AG04449 (cell line): ENCODE measurements at places on chromosomes 16 and 17.

- no peak for DNase-seq
Measured at GRCh38 chr17:7552621-7553051, 3.8 kb downstream of the TNFSF12 start.

- no peak for DNase-seq
Measured at GRCh38 chr17:48368352-48368908, 61.6 kb downstream of the SKAP1 start.

DNA sequence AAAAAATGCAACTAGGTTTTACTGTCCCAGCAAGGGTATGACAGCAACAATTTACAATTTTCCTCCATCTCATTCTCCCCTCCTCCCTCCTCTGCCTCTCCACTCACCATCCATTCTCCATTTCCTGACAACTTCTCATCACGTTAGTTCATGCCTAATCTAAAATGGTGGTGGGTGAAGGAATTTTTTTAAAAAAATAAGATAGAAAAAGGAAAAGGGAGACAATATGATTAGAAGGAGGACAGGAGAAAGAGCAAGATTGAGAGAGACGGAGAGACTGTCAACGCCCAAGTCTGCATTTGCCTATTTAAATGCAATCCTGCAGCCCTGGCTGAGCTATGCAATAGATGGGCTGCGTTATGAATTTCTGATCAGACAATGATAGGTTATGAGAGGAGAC, 380.7 kb upstream of the PSMD7 start:
- no peak for DNase-seq

DNA sequence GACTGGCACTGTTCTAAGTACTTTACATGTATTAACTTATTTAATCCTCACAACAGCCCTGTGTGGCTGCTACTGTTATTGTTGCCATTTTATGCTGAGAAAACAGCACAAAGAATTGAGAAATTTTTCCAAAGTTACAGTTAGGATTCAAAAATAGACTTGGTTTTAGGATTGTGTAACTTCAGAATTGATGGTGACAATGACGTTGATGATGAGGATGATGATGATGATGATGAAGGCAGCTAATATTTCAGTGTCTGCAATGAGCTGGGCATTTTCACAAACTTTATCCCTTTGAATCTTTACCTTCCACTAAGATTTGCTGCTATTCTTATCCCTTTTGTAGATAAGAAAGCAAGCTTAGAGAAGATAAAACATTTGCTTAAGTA, 22.1 kb downstream of the PRKCB start:
- no peak for DNase-seq

DNA sequence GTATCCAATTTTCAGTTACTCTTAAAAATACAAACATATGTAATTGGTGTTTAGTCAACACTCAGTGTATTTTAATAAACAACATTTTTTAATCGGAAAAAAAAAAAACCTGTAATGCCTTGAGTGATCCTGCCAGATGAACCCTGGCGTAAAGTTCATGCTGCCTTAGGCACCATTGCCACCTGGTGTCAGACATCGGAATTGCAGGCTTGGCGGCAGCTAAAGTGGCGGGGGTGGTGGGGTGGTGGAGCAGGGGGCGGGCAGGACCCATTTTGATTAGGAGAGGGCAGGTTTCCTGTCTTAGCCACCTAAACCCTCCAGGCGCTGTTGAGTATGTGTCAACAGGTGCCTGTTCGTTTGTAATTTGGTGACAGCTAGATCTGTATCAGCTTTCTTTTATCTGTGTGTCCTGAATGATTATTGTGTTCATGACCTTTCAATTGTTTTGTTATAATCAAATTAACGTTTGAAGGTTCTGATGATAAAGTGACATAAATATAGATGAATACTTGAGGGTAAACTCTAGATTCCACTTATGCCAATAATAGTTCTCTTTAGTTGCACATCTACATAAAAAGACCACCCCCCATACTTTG, 588.7 kb downstream of the CDH13 start:
- DNase-seq, result no peak

- DNase-seq, result no peak
Measured at GRCh38 chr16:57619133-57619605, 9.3 kb upstream of the ADGRG1 start.

DNA sequence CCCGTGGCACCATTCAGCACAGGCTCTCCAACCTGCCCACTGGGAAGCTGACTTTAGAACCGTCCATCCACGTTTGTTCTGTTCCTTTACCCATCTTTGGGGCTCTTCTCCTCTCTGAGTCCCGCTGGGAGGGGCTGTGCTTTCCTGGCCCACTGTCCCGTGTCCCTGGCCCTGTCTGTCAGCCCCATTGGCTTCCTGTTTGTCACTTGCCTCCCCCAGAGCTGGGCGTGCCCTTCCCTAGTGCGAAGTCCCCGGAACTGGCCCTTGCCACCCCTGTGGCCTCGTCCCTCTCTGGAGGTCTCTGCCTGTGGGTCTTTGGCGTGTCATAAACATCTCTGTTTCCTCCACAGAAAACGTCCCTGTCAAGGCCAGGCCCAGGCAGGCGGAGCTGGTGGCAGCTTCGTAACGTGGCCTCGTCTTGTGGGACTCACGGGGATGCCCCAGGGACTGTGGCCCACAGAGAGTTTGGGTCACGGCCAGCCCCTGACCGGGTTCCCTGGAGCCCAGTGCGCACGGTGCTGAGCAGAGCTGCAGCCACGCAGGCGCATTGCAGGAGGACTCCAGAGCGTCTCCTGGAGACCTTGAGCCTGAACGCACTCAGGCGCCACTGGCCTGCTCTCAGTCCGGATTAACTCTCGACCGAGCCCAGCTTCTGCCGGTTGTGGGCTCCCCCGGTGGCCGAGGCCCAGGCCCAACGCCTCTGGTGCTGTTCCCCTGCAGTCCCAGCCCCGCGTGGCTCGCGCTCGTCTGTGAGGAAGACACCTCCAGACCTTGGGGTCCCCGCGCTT, 7.3 kb downstream of the CHMP6 start:
- DNase-seq, result no peak

- DNase-seq, result no peak
Measured at GRCh38 chr16:49695782-49696413, 160.0 kb downstream of the ZNF423 start.

DNA sequence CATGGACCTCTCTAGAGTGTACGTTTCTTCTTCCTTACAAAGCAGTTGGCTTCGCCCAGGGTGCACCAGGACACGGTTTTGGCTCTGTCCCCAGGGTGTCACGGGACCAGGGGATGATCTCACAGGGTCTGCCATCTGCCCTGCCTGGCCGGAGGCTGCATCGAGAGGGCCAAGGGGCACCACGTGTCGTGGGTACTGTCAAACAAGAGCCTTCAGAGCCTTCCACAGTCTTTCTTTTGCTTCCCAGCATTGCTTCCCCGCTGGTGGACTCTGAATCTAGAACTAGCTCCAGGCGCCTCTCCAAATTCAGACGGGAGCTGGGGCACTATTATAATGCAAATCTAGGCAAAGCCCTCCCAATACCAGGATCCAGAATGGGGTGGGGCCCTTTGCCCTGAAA, 47.9 kb downstream of the MAPT start:
- DNase-seq, result no peak

DNA sequence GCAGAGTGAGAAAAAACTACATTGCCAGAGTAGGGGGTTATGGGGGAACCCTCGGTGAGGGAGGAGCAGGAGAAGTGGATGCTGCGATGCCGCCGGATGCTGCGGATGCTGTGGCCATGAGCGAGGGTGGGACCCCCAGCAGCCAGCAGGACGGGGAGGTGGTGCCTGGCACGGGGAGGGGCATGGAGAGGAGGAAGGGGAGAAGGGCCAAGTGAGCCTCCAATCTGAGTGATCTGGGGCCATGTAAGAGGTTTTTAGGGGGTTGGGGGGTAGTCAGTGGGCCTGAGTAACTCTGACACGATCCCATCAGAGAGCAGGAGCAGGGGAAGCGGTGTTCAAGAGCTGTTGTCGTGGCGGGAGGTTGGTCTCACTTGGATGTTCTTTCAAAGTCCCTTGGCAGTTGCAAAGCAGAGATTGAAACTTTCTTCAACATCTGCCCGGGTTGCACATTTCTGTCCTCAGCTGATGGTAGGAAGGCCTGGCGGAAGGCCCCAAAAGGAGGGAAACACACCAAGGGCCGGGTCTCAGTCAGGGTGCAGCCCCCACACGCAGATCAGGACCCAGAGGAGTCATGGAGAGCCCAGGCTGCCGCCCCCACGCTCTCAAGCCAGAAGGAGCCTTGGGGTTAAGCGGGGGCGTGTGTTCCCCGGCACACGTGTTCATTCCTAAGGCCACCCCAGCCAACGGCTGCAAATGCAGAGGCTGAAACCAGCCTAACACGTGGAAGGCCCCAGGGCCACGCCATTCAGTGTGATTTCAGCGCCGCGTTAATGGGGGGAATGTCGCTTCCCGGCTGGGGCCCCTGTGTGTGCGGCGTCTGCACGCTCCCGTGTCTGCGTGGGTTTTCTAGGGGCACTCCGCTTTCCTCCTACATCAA, 81.7 kb downstream of the ZDHHC7 start:
- no peak for DNase-seq

DNA sequence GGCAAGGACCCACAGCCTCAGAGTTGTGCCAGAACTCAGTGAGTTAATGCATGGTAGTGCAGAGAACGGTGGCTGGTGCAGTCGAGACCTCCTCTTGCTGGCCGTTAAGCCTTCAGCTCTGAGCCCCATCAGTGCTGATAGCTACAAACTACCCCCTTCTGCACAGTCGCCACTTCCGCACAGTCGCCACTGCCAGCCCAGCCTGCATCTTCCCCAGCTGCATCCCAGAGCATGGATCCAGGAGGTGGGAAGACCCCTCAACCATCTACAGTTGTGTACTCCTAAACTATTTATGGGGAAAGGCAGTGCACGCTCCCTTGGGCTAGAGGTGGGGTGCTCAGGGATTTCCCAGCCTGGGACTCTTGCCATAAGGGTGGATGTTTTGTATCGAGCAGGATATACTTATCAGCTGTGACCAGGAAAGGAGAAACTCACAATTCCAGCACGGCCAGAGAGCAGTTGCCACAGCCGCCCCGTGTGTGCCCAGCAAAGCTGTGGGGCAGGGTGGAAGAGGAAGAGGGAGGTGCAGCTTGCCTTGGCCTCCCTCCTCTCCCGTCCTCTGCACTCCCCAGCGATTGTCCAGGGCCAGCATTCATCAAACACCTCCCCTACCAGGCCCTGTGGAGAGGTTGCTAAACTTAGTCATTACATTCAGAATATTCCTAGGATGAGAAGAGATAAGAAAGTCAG, 49.5 kb upstream of the CMIP start:
- no peak for DNase-seq

- DNase-seq, result no peak
Measured at GRCh38 chr16:77951788-77952187, 70.6 kb upstream of the CLEC3A start.

DNA sequence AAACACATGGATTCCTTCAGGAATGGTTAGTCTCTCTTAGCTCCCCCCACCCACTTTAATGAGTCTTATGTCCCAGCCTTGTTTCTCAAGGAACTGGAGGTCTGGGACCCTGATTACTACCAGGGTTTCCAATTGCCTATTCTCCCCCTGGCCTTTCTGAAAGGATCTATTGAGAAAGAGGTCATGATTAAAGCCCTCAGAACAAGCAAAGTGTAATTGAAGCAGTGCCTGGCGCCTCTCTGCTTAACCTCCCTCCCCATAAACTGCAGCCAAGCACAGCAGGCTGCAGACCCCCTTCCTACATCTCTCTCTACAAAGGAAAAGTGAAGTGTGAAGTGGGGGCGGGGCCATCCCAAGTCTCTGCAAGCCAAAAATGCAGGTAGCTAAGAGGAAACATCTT, 159.7 kb upstream of the CDH11 start:
- DNase-seq, result no peak

GRCh38 chr16:65675161-65675560, 553.3 kb upstream of the CDH11 start:
- DNase-seq, result no peak

DNA sequence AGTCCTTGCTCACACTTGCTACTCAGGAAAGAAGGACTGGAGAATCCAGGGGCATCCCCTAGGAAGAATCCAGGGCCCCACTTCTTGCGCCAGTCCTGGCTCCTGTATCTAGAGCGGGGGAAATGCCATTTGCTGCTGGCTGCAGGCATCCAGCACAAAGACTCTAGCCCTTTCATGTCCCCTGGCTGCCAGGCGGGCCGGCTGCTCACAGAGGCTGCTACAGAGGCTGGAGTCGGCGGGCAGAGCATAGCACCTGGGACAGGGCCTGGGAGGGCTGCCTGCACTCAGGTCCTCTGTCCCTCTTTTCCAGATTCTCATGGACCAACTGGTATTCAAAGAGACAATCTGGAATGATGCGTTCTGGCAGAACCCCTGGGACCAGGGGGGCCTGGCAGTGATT, 13.8 kb downstream of the SMIM5 start:
- no peak for DNase-seq

DNA sequence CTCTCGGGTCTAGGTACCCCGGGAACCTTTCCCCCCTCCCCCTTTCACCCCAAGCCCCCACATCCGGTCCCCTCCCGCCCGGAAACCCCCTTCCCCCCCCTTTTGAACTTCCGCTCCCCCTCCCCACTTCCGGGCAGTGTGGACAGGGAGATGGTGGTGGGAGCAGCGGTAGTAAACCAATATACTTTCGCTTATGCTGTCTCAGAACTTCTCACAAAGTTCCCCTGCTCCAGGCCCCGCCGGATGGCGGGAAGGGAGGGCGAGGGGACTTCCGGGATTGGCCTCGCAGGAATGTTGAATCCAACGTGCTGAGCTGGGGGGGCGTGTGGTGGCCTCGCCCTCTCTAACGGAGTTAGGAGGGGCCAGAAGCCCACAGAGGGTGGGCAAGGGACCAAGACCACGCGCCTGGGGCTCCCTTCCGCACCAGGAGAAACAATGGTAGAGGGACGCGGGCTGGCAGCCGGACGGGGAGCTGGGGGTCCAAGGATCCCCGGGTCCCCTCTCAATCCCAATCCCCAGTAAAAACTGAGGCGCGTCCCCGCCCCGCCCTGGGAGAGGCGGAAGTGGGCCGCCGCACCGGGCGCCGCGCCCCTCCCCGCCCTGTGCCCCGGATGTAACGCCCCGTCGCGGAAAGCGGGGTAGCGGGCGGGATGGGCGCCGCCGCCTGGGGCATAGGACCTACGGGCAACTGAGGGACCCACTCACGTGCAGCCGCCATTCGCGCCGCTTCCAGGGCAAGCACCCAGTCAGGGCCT, 742 bp downstream of the PFN1 start:
- DNase-seq, result no peak

GRCh38 chr16:50298075-50298460, 31.7 kb downstream of the ADCY7 start:
- DNase-seq, result no peak

DNA sequence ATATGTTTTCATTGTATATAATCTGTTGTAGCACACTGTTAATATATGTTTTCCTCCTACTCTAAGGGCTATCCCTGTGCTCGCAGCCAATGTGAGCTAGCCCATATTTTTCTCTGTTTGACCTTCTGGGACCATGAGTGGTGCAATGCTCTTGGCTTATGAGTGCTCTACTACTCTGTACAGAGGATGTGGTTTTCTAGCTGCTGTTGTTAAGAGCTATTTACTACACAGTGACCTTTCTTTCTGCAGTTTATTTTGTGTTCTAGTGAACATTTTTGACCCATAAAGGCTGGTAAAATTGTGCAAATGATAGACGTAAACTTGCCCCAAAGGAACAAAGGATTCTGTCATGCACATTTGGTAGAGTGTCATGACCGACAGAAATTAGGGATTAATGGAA, 84.1 kb upstream of the CPHXL start:
- no peak for DNase-seq

GRCh38 chr17:27226611-27227230, 67.2 kb upstream of the WSB1 start:
- DNase-seq, result peak; percentile 16

GRCh38 chr16:57361404-57361803, 2.8 kb downstream of the CCL22 start:
- no peak for DNase-seq
